Activated CD4-positive, alpha-beta T cell treated with anti-CD3 and anti-CD28 coated beads, Interleukin-2, amount 10 ng/mL, durations not matched to agents 7 days and 5 days (primary cell): ENCODE measurements at places on chromosomes 6 and 20.
A peak's percentile ranks its signal among the peaks of the same experiment; 100 is the strongest.

DNA sequence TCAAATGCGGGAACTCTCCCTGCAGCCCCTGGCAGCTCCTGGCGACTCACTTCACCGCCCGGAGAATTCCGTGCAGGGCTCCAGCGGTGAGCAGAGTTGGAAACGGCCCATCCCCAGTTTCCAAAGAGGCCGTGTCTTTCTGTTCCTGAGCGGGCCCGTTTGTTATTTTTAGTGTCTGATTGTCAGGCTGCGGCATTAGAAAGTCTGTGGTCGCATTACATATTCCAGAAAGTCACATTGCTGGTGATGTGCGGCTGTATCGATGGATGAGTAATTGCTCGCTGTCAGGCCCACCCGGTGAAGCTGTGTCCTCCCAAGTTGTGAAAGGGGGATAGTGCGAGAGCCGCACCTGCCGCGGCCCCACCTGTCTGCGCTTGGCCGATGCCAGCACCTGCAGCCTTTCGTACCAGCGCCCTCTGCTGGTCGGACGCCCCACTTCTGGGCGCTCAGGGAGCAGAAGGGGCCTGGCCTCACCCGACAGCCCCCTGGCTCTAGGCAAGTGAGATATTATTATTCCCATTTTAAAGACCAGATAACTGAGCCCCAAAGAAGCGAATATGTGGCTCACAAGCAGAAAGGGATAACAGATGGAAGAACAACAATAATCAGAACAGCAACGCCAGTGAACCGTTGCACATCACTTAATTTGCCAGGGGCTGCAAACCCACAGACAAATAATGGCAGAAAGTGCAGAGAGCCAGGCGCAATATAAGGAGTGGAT lies 244.9 kb downstream of the TSHZ2 start:
- DNase-seq: peak; percentile 80

DNA sequence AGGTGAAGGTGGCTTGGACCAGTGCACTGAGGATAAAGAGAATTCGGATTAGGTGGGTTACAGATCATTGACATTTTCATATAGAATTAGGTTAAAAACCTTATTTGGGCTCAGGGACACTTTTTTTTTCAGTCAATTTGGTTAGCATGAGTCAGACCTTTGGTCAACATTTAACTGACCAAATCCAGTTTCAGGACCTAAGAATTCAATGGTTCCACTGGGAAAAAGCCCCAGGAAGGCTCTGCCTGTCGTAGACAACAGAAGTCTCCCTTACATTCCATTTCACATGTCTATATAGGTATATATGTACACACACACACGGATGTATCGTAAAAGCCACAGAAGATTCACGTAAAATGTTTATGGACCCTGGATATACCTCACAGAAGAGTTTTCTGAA lies 184.2 kb upstream of the RREB1 start:
- no peak for DNase-seq

DNA sequence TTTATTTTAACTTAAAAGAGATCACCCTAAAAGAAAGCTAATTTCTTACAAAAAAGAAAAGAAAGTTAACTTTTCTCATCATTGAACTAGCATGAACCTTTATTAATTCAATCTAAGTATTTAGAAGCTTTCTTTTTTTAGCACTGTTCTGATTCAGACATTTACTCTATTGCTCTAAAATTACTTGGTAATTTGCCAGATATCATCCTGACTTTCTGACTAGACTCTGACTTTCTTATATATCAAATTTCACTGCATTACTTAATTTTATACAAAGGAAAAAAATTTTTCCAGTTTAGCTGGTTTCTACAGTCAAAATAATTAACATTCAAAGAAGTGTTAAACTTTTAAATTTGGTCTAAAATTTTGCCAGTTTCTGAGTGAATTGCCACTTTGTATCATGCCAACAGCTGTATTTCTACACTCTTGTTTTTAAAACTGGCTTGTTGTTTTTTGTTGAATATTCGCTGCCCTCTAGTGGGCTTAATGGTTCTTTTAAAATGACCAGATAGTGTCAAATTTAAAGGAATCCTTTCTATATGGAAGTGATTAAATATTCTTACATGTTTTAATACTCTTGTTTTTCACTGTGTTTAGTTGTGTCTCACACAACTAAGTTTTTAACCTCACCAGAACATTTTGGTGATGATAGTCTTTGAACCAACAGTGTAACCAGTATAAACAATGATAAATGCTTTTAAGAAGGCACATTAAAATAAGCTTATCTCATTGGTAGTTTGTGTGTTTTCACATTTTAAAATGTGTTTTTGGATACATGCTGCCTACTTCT lies 102.0 kb downstream of the POPDC3 start:
- DNase-seq: peak; percentile 14

GRCh38 chr20:32675223-32675975 lies 1.7 kb upstream of the C20orf203 start:
- DNase-seq: no peak

GRCh38 chr20:10316582-10316981 lies 98.0 kb downstream of the SNAP25 start:
- DNase-seq: peak; percentile 8

- peak; percentile 66 for DNase-seq
Observed at GRCh38 chr6:36120979-36121786, 9.1 kb upstream of the MAPK13 start.

GRCh38 chr6:18260448-18261106 lies 3.8 kb downstream of the DEK start:
- peak; percentile 23 for DNase-seq

DNA sequence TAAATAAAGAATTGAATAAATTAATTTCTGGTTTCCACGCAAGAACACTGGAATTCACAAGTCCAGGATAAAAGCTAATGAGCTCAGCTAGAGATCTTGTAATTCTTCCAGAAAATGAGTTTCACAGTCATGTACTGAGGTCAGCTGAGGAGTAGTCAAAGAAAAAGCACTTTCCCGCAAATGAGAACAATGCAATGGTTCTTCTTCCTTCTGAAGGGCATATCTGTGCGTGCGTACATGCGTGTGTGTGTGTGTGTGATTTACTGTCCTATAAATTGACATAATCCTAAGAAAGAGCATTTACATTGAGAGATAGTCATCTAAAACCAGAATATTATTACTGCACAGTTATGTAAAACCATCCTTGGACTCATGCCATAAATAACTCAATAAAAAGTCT lies 968.9 kb upstream of the EYS start:
- DNase-seq: no peak

DNA sequence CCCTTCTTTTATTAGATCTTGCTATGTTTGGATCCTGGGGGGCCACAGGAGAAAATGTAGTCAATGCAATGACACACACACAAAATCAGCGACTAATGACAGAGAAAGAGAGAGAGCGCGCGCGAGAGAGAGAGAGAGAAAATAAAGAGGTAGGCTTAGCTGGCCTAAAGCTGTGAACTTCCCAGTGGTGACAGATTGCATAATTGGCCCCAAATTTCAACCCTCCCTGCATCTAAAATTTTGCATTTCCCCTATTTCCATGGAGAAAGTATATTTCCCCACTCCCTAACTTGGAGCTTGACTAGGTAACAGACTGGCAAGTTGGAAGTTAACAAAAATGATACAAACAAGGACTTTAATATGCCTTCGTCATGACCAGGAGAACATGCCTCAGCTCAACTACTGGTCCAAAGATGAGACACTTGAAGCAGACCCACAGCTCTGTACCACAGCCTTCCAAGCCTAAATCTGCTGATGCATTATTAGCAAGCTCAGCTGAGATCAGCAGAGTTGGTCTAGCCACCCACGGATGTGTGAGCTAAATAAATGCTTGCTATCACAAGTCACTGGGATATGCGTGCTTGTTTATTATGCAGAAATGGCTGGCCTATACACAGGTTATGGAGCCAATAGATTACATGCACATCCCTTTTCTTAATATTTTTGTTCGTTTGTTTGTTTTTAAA lies 118.1 kb upstream of the PRDM1 start:
- no peak for DNase-seq

DNA sequence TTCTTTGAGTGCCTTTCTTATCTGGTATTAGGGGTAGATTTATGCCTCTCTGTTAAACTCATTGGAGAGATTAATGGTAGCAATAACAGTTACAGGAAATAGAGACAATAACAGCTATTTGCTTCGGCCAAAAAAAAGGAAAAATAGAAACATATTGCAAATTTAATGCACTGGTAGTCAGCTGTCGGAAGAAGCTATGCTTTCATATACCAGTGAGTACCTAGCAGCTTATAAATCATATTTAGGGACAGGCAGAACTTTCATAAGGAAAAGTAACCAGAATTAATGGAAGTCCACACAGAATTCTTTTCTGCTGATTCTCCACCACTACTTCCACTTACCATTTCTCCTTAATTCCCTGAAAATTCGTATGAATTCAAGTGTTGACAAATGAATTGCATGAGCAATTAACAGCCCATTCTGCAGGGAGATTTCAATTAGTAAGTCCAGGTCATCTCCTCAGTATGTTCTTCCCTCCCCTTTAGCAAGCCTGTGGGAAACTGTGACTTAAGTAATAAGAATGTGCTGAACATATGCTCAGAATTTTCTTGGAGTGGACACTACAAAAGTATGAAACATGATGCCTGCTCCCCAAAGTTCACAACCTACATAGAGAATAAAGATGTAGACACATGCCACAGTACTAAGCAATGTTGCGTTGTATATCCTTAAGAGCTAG lies 196.7 kb upstream of the KCNQ5 start:
- DNase-seq: no peak

DNA sequence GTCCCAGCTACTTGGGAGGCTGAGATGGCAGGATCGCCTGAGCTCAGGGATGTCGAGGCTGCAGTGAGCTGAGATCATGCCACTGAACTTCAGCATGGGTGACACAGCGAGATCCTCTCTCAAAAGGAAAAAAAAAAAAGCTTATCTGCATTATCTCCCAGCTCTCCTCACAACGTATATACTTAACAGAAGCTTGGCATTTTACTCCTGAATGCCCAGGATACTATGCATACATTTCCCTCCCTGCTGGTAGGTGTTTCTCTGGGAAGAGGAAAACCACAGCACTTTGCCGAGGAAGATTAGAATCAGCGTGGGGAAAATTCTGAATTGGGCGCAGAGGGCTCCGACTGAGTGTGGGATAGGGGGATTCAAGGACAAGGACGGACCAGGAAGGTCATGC lies 800.6 kb downstream of the DHX35 start:
- no peak for DNase-seq

DNA sequence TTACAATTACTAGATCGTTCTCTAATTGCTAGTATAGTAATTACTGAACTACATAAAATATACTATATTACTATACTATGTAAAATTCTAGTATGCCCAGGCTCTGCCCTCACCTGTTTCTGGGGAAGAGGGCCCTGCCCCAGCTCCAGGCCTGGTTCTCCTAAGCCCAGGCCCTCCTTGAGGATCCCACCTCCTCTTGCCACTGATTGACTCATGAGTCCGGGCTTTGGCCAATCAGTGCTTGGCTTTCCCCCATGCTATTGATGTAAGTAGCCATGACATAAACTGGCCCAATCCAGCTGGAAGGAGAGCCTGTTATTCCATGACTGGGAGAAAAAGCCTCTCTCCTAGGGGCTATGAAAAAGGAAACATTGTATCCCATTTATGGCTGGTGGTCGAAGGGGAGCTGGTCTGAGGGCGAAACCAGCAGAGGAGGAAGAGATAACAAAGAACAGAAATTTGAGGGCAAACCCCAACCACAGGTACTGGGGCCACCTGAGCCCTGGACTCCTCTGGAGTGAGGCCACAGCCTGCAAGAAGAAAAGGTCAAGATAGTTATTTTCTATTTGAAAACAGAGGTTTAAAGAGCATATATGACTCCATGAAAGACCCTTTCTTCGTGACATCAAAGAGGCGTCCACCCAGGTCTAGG lies 129.3 kb upstream of the CD93 start:
- DNase-seq: no peak

DNA sequence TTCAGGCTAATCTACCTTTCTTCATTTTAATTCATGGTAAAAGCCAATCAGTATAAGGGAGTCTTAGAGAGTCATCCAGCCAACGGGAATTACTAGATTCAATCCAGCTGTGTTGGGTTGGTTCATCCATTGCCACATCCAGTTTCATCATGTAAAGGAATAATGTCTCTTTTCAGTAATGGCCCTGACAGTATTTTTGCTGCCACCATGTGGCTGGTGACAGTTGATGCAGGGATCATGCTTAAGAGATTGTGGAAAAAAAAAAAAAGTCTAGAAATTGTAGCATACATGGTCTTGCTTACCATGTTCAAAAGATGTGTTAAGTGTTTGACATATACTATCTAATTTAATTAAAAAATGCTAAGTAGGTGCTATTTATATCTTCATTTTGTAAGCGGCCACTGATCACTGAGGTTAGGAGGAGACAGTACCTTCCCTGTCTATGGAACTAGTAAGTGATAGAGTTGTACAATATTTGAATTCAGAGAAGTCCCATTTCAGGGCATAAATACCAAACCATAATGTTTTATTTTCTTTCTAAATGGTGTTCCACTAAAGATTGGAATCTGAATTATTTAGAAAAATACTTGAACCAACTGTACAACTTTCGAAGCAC lies 135.9 kb downstream of the KHDRBS2 start:
- DNase-seq: no peak

DNA sequence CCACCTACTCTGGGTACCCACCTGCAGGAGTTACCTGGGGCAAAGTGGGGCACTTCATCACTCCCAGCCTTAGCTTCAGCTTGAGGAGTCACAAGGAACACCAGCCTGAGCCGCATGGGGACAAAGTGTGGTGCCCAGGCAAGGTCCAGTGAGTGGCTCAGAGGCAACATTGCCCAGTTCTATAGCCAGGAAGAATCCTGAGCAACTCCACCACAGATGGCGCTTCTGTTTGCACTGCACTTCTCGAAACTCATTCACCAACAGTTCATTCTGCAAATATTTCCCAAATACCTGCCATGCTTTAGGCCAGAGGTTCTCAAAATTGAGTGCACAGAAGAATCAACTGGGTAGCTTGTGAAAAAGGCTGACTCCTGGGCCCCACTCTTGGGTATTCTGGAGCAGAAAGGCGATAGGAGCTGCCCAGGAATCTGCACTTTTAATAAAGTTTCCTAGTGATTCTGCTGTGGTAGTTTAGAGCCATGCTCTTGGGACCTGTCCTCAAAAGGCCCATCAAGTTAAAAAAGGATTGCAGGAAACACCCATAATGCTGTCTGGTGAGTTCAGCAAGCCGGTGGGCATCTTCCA lies 83.1 kb downstream of the VEGFA start:
- DNase-seq: no peak

- DNase-seq: no peak
Observed at GRCh38 chr20:726160-726559, 42.1 kb downstream of the SLC52A3 start.

GRCh38 chr20:4029505-4030467 lies 14.4 kb upstream of the RNF24 start:
- DNase-seq: no peak
